Mammary epithelial cell (primary cell): ENCODE measurements at places on chromosomes 6 and 20. TPM values are rescaled to one million over a fixed set of nuclear protein-coding genes. Genes with fewer than 3 reads are reported as not detected.

DNA sequence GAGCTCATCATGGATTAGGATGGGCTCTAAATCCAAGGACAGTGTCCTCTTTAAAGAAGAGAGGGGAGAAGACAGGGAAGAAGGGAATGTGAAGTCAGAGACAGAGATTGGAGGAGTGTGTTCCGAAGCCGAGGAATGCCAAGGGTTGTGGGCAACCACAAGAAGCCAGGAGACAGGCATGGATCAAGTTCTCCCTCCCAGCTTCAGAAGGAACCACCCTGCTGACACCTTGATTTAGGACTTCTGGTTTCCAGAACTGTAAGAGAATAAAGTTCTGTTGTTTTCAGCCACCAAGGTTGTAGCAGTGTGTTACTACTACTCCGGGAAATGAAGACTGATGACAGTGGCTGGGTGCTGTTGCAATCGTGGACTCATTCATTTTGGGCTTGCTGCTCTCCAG lies 120.1 kb downstream of the RPS12 start:
- no peak for DNase-seq

DNA sequence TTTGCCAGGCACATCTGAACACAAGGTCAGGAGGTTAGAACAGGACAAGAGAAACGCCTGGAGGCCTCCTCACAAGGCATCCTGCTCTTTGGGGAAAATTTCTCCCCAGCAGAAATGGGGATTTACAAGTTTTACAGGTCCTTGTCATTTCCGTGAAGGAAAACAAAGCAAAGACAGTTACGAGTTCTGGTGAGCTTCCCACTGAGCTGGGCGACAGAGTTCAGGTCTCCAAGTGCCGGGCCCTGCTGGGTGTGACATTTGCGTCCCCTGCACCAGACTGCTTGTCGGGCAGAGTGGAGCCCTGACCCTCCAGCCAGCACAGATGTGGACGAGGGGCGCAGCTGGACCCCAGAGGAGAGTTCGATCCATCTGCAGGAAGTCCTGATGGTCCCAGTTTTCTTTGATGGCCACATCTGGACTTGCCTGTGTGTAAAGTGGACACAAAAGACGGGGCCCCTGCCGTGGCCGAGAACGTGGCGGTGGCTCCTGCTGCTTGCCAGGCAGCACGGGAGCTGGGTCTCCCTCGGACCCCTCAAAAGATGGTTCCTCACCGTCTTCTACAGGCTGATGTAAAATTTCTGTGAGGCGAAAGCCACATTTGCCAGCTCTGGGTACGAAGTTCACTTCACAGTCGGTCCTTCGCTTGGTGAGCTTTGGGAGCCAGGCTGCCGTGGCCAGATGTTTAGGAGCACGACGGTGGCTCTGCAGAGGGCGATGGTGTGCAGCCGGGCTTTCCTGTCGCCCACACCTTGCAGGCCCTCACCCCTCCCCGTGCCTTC lies 5.2 kb upstream of the ADRM1 start:
- DNase-seq, result no peak

SAMD5 gene
- total RNA-seq, result 2.9 TPM in 2 replicates

CST5 gene
- not detected for total RNA-seq
